Left renal pelvis (tissue), 4 donors: ENCODE measurements at places on chromosomes 4 and X. TPM values are rescaled to one million over a fixed set of nuclear protein-coding genes. Genes with fewer than 3 reads are reported as not detected.
A peak's percentile ranks its signal among the peaks of the same experiment; 100 is the strongest.

GRCh38 chrX:118261151-118261550, 84.8 kb upstream of the WDR44 start:
- no peak for DNase-seq

GRCh38 chrX:133655275-133656265, 240.3 kb upstream of the GPC4 start:
- DNase-seq, result no peak

- no peak for DNase-seq
These were observed 20.0 kb upstream of the TMPRSS11A start for GRCh38 chr4:67983333-67983732.

GRCh38 chr4:73816814-73817213, 19.7 kb upstream of the CXCL6 start:
- DNase-seq, result no peak

- DNase-seq, result peak; percentile 38
These were observed 50.8 kb upstream of the TRIM2 start for GRCh38 chr4:153153339-153153871.

DNA sequence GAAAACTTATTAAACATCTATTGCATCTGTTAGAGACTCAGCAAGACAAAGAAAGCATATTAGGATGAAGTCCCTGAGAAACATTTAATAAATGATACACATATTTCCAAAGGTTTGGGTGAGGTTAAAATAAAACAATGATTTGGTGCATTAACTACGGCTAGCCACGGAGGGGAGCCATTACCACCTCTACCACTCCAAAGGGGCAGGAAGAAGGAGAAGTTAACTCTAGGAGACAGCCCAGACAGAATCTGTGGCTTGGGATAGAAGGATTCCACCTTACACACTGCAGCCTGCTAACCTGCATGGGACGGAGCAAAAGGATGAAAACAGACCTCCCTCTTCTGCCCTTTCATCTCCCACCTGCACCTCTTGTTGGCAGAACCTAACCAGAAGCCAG, 189.1 kb upstream of the C1QTNF7 start:
- DNase-seq, result no peak

- DNase-seq, result no peak
These were observed 37.9 kb downstream of the KLHL34 start for GRCh38 chrX:21620234-21620633.

- DNase-seq, result no peak
These were observed 7.5 kb upstream of the GPC3 start for GRCh38 chrX:133992882-133993281.

GRCh38 chr4:76035799-76036380, at the start of gene CXCL11:
Gene CXCL11, minus strand, starts transcription at chr4:76036070. Its CDS starts 83 bp downstream, at chr4:76035987.
- no peak for DNase-seq

DNA sequence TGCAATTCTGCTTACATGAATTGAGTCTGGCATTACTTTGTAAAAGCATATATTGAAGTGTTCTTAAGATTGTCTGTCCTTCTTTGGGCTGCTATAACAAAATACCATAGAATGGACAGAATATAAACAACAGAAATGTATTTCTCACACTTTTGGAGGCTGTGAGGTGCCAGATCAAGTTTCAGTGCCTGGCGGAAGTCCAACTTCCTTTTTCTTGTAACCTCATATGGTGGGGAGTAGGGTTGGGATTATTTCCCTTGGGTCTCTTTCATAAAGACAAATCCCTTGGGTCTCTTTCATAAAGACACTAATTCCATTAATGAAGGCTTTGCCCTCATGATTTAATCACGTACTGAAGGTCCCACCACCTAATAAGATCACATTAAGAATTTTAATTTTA, 199.3 kb upstream of the GRID2 start:
- DNase-seq, result no peak

DNA sequence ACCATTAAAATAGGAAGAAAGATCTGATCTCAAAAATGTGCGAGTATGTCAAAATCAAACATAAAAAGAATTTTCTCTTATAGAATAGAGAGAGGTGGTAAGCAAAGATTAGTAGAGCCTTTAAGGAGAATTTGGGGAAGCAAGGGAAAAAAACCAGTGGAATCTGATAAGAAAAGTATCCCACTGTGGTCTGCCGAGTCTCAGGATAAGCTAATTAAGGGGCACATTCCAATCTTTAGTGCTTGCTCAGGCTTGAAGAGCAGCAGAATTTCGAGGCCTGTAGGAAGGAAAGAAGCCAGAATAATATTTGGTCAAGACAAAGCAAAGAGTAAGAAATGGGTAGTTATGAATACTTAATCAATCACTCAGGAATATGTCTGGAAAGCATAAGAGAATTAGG, 13.0 kb downstream of the STATH start:
- DNase-seq, result no peak

- no peak for DNase-seq
These were observed 163.9 kb upstream of the SLC7A11 start for GRCh38 chr4:138405934-138406567.

DNA sequence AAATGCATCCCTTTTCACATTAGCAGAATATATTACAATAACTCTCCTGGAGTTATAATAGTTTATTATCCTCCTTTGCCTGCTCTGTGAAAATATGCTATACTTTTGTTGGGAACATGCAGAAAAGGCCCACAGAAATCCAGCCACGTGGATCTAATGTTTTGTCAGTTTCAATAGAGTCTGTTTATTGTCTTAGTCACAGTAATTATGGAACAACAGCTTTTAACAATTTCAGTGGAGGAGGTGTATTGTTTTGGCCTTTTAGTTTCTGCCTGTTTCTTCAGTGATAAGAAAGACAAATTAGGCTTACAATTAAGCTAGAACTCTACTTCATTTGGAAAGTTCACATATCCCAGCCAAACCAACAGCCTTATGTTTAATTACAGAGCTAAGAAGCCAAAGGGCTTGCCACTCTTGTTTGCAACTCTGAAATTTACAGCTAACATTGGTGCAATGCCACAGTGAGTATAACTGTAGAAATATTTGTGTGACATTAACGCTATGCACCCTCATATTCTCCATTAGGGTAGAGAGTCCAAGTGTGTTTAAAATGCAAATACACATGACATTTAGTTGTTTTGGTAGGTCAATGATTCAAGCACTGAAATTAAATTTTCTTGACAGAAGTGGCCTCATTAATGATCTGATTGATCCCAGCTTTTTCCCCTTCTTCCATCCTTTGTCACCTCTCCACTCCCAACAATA, 175.8 kb downstream of the USP46 start:
- peak; percentile 36 for DNase-seq

WDFY3 gene
- polyA plus RNA-seq, result 24.9 TPM

FOXR2 gene
- polyA plus RNA-seq, result not detected

LRCH2 gene
- 13.9 TPM for polyA plus RNA-seq

GRCh38 chr4:8343262-8343966, 73.9 kb downstream of the HTRA3 start:
- DNase-seq, result no peak

DNA sequence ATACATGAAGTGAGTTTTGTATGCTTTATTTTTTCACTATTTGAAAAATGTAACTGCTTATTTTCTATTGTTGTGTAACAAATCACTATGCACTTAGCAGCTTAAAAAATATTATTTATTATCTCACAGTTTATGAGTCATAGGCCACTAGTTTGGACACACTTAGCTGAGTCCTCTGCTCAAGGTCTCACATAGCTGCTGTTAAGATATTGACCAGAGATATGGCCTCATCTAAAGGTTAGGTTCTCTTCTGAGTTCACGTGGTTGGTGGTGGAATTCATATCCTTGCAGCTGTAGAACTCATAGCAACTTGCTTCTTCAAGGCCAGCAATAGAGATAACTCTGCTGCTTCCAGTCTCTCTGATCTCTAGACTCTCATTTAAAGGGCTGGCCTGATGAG, 534.4 kb downstream of the SPRY1 start:
- DNase-seq, result no peak

DNA sequence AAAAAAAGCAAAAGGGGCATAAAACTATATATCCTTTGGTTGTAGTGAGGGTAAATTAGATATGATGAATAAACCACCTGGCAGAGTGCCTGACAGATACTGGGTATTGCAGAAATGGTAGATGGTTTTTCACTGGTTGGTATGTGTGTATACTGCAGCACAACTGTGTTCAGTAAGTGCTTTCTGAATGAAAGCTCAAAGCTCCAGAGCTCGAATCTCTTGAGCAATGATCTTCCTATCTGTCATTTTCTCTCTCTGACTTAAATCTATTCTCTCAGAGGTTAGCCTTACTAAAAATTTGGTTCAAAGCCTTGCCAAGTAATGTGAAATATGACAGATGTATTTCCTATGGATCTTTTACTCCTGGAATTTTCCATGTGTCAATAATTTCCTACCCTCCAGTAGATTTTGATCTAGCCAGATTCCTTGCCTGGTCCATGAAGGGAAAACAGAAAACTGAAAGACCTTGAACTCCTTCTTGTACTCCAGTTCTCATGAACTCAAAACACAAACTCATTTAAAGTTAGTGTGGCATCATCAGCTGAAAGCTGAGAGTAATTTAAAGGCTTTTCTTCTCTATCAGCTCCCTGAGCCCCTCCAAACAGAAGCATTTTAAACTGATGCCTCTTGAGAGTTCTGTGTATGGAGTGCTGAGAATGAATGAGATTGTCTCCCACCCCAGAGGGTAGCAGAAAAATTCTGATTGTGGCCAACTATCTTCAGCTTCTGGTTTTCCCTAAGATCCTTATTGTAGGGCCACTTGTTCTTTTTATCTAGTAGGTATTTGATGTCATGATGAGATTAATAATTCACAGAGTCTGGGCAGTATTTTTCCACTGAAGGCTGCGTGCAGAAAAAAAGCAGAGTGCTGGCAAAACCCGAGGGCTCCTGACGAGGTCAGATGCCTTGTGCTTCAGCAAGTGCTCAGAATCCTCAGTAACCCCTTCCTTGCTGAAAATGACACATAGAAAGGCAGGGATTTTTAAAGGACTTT, 363.4 kb upstream of the BOD1L1 start:
- peak; percentile 18 for DNase-seq

PCGF3 gene
- 77.9 TPM for polyA plus RNA-seq

IBSP gene
- 0.37 TPM for polyA plus RNA-seq

UBA1 gene
- polyA plus RNA-seq, result 289 TPM

DNA sequence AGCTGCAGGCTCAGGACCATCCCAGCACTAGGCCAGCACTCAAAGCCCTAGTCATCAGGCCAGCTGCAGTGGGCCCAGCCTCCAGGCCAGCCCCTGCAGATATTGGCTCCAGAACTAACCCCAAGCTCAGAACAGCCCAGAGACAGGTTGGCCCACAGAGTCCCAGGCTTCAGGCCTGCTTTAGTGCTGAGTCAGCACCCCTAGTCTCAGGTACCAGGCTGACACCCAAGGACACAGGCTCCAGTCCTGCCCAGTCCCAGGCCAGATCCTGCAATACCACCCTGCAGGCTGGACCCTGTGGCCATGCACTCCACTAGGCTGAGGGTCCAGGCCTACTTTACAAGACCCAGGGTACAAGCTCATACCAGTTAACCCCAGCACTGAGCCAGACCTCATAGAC, 234.4 kb upstream of the GPRIN3 start:
- no peak for DNase-seq

GRCh38 chrX:99588936-99589335, 821.1 kb downstream of the PCDH19 start:
- no peak for DNase-seq
